ENCODE measurements at places on chromosomes 16 and 17. TPM values are rescaled to one million over a fixed set of nuclear protein-coding genes. Genes with fewer than 3 reads are reported as not detected.

DNA sequence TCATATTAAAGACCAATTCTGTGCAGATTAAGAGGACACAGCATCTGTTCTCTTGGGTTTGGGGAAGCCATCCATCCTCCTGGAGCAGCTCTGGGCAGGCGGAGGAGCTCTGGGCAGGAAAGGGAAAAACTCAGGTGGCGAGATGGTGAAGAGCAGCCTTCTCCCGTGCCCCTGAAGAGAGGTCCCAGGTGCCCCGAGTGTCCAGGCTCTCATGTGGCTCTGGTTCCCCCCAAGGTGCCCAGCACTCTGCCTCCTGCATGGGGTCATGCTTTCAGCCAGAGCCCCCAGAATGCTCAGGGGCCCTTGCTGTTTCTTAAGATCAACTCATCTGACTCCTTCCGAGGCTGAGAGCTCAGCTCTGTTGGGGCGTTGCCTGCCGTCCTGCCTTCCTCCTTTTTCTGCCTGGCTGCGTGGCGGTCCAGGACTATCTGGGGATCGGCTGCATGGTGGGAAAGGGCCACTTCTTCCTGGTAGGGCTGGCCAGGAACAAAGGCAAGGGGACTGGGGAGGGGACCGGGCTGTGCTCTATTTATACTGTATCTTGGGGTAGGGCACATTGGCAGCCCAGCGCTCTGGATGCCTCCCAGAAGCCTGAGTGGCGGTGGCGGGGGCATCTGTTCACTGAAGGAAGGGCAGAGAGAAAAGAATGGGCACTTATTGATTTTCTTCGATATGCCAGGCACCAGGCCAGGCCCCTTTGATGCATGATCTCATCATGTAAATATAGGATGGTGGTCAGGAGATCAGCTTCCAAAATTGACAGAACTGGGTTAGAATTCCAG, 103.2 kb upstream of the SDK2 start:
- DNase-seq: peak; percentile 93

DNA sequence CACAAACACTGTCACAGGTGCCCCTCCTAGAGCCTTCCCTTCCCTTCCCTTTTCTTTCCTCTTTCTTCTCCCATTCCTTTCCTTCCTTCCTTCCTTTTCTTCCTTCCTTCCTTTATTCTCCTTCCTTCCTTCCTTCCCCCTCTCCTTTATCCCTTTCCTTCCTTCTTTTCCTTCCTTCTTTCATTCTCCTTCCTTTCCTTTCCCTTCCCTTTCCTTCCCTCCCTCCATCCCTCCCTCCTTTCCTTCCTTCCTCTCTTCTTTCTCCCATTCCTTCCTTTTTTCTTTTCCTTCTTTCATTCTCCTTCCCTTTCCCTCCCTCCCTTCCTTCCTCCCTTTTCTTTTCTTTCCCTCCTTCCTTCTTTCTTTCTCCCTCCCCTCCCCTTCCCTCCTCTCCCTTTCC, 170.0 kb downstream of the ENGASE start:
- DNase-seq: no peak

- no peak for DNase-seq
These were observed 52.3 kb upstream of the RASL10B start for GRCh38 chr17:35679007-35679682.

GRCh38 chr16:25189305-25189704, 27.4 kb upstream of the AQP8 start:
- no peak for DNase-seq

- DNase-seq: no peak
These were observed 2.4 kb downstream of the CCL13 start for GRCh38 chr17:34358631-34359030.

DNA sequence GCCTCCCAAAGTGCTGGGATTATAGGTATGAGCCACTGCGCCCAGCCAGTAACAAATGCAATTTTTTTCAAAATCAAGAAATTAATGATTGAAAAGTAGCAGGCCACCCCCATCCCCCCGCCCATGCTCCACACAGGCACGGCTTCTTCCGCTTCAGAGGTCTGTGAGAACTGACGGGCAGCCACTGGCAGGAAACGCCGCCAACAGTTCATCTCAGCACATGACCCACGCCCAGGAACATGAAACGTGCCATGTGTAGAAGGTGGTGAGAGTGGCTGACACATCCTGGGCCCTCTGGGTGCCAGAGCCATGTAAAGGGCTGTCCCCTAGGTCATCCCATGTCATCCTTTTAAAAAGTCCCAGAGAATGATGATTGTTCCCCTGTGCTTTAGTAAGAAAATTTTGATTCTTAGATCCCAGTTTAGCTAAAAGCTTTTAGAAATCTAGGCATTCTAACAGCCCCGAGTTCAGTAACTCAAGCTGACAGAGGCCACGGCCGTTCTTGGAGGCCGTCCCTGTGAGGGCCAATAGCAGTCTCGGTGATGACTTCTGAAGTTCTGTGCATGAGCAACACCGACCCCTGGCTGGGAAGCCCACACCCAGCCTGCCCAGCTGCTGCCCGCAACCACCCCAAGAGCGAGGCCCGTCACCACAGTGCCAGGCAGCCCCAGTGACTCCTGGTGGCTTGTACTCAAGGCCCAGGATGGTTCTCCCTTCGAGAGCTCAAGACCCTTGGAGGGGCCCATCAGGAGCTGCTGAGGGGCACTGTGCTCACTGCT, 52.1 kb downstream of the KLHDC4 start:
- DNase-seq: no peak

- DNase-seq: no peak
These were observed 6.0 kb downstream of the ATXN1L start for GRCh38 chr16:71851746-71852145.

DNA sequence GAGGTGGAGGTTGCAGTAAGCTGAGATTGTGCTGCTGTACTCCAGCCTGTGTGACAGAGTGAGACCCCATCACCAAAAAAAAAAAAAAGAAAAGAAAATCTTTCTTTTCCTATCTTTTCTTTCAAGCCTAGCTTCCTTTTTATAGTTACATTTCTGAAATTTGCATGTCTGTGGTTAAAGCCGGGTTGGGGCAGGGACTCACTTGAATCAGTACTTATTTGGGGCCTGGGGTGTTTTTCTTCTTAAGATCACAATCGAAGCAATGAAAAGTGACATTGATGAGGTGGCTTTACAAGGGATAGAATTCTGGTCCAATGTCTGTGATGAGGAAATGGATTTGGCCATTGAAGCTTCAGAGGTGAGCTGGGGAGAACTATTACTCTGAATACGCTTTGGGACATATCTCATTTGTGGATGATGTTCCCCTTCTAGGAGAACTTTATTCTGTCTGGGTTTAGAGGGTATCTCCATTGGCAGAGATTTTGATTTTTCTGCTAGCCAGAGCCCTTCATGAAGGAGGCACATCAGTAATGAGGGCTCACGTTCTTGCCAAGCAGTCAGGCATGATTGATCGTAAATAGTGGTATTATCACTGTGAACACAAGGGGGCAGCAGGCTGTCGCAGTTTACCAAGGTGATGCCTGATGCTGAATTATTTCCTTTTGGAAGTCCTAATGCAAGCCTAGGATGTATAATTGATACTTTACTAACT, 14.3 kb downstream of the KPNB1 start:
- DNase-seq: peak; percentile 57

Gene KRT26
- not detected for total RNA-seq

Gene FOXO3B
- 7.9 TPM for total RNA-seq
